Kidney epithelial cell (primary cell): ENCODE measurements at places on chromosomes 6 and 20.

- no peak for DNase-seq
Observed at GRCh38 chr6:157126183-157127098, 196.9 kb downstream of the TMEM242 start.

DNA sequence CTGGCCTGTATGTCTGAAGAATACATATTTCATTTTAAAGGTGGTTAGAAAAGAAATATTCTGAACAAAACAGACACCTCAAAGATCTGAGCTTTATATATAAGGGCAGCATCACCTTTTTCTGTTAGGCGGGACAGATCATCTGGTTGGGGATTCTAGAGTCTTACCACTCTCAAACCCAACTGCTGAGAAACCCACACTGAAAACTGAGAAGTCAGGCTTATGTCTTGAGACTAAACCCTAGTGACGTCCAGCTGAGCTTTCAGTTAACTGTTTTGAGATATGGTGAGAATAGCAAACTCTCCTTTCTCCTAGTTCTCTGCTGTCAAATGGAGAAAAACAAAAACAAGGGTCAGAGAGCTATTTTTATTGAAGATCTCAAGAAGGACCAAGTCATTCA lies 63.7 kb upstream of the CCN6 start:
- DNase-seq, result no peak

DNA sequence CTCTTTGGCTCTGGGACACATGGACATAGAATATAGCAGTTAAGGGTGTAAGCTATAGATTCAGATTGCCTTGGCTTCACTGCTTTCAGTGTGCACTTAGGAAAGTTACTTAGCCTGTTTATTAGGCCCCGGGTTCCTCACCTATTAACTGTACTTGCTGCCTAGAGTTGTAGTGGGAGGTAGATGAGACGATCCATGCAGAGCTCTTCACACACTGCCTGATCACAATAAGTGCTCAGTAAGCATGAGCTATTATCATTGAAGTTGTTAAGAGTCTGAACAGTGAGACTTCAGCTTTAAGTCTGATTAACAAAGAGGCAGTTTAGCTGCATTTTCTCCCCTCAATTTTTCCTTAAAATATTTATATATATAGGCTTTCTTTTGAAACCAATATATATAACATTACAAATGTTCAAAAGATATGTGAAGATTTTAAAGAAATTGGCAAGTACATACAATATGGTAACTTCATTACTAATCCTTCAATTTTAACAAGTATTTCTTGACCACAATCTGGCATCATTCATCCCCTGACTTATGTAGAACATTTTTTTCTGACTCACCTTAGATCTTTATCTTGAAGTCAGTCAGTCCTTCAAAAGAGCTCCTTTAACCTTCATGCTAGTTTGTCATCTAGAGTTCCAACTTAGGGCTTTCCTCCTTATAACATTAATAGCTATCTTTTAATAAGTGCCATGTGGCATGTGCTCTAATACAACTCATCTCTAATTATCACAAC lies 20.5 kb upstream of the SUPT3H start:
- DNase-seq, result no peak

- DNase-seq, result no peak
Observed at GRCh38 chr6:148989585-148989984, 242.8 kb downstream of the UST start.

- no peak for DNase-seq
Observed at GRCh38 chr6:150835620-150836019, 29.9 kb upstream of the MTHFD1L start.

DNA sequence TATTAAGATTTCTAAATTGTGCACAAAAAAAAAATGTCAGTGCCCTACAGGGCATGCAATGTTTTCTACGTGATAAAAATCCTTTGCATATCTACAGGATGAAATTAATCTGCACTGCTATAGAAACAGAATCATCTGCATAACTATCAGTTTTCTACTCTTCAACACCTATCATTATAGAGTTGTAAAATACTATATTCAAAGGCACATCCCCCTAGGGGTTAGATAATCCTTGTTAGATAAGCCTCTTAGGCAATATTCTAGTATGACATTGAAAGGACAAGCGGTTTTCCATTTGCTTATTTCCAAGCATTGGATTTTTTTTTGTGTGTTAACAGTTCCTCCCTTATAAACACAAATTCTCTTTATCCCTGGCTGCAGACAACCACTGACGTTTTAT lies 98.7 kb upstream of the LAMA2 start:
- no peak for DNase-seq

DNA sequence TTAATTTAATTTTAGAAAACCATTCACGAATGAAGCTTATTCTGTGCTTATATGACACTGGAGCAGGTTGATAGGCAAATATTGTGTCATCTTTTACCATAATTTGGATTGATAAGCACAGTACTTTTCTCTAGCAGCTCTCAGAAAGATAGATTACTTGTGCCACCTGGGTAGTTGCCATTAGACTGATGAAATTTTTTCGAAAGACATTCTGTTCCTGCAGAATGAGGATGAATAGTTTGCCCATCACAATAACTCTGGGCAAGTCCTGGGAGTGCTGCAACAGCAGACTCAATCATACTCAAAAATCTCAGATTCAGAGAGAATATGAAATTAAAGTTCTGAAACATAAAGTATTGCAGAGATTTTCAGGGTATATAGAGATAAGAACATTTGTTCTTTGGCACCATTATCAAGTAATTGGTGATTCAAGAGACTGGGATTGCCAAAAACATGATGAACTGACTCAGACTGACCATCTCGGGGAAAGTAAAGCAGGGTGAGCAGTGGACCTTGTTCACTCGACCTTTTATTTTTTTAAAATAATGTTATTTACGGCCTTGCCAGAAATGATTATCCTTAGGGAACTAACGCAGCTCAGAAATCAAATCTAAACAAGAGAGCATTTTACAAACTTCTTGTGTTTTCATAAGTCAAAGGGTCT lies 65.8 kb upstream of the PTCHD4 start:
- no peak for DNase-seq

GRCh38 chr6:134372603-134373281 lies 54.8 kb upstream of the SGK1 start:
- no peak for DNase-seq

- DNase-seq, result no peak
Observed at GRCh38 chr20:19913349-19913748, 103.8 kb upstream of the NAA20 start.

- peak; percentile 71 for DNase-seq
Observed at GRCh38 chr6:132063738-132064137, 112.6 kb upstream of the CCN2 start.

GRCh38 chr6:41785689-41786450 lies 1.6 kb upstream of the TOMM6 start:
- DNase-seq, result no peak

DNA sequence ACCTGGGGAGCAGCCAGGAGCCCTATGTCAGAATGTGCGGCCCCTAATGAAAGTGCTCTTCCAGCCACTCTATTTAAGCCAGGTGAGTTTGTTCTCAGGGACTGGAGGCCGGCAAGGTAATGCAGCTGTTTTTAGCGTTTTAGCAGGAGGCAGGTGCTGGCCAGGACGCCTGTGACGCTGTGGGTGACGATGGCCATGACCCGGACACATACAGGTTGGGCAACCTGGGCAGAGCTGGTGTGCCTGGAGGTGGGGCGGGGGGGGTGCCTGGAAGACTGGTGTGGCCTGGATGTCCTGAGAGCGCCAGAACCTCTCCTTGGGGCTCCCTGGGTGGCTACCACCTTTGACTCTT lies 51.7 kb downstream of the RBM38 start:
- no peak for DNase-seq

GRCh38 chr6:47392251-47392650 lies 82.5 kb upstream of the TNFRSF21 start:
- DNase-seq, result no peak

- DNase-seq, result no peak
Observed at GRCh38 chr6:73152966-73153757, 72.1 kb downstream of the KHDC1L start.

- DNase-seq, result no peak
Observed at GRCh38 chr6:18451756-18452155, 64.6 kb downstream of the RNF144B start.

- no peak for DNase-seq
Observed at GRCh38 chr6:161443848-161444247, 170.0 kb upstream of the AGPAT4 start.

DNA sequence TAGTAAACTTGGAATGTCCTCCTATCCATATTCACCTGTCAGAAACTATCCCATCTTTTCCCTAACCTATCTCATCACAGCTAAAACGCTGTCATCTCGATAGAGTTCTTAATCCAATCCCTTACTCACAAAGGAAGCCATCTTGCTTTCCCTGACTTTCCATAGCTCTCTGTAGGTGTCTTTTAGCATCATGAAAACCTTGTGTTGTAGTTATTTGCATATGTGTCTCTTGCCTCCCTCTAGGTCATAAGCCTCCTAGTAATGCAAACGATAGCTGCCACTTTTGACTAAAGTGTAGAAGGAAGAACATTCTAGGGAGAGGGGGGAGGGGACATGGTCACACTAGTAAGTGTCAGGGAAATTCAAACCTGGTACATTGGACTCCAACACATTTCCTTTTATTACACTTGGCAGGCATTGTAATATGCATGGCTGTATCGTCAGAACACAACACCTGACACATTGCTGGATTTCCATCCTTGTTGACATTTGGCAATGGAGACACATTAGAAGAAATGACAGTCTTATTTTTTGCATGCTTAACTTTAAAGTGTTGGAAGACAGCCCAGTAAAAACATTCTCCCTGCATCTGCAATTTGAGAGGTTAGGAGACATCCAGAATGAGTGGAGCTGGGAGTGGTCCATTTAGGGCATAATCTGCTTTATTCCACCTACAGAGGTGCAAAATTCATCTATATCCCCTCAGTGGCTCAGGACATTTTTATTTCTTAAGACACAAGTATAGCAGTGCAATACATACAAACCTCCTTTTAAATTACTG lies 283.4 kb downstream of the HAO1 start:
- DNase-seq, result no peak

- DNase-seq, result peak; percentile 5
Observed at GRCh38 chr20:51265361-51265760, 242.5 kb upstream of the KCNG1 start.

DNA sequence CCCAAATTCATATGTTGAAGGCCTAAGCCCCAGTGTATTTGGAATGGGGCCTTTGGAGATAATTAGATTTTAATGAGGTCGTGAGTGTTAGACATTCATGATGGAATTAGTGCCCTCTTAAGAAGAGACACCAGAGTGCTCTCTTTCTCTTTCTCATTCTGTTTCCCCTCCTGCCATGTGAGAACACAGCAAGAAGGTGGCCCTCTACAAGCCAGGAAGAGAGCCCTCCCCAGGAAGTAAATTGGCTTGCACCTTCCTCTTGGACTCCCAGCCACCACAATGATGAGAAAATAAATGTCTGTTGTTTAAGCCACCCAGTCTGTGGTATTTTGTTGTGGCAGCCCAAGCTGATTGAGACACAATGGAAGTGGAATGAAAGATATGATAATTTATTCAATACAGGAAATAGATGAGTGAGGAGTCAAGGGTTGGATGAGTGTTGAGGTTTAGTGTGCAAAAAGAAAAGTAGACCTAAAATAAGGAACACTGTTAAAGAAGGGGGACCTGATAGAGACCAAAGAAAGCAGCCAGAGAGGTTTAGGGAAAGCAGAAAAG lies 25.9 kb upstream of the ATXN1 start:
- DNase-seq, result no peak

DNA sequence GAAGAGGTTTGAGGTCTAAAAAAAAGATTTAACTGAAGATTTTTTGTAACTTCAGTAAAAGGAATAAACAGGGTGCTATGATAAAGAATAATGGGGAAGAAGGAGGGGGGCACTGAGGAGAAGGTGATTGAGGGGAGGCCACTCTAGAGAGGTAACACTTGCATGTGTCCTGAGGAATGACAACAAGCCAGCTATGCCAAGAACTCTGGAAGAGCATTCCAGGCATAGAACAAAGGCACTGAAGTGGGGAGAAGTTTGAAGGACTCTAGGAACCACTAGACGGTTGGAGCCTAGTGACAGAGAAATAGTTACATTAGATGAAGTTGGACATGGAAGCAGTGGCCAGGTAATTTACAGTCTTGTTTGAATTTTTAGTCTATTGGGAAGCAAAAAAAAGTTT lies 10.8 kb upstream of the SF3B5 start:
- no peak for DNase-seq

GRCh38 chr20:21259346-21259745 lies 43.8 kb upstream of the XRN2 start:
- no peak for DNase-seq

GRCh38 chr6:155813548-155813947 lies 357.9 kb upstream of the NOX3 start:
- no peak for DNase-seq

GRCh38 chr20:51486197-51487005 lies 56.1 kb downstream of the NFATC2 start:
- no peak for DNase-seq

GRCh38 chr6:12548526-12548925 lies 168.0 kb upstream of the PHACTR1 start:
- no peak for DNase-seq

DNA sequence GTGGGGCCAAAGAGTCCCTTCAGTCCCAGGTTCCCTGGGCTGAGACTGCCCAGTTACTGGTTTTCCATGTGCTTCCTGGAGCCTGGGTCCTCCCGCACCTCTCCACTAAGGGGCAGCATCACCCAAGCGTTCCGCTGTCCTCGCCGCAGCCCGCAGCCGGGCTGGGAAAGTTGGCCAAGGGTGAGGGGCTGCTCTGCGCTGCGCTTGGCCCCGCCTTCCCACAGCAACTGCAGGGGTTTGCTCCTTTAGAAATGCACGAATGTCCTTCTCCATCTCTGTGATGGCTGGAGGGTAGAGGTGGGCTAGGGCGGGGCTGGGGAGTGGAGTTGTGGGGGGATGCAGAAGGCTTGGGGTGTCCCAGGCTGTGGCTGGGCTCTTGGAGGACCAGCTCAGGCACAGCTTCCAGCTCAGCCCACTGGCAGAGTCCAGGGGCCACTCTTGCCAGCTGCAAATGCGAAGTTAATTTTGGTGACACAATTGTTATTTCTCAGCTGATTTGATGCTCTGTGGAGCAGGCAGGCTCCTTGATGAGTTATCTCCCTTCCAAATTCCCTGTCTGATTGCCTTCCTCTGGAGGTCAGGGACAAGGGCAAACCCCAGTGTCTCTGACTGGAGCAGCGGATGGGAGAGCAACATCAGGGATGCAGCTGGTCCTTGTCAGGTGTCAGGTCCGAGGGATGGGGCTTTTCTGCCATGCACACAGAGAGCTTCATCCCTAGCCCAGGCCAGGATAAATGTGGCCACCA lies 63.2 kb downstream of the NOL4L start:
- DNase-seq, result no peak
